ENCODE measurements at places on chromosomes 2 and 18.

- no peak for DNase-seq
Observed at GRCh38 chr2:6864923-6865345, 773 bp downstream of the CMPK2 start.

DNA sequence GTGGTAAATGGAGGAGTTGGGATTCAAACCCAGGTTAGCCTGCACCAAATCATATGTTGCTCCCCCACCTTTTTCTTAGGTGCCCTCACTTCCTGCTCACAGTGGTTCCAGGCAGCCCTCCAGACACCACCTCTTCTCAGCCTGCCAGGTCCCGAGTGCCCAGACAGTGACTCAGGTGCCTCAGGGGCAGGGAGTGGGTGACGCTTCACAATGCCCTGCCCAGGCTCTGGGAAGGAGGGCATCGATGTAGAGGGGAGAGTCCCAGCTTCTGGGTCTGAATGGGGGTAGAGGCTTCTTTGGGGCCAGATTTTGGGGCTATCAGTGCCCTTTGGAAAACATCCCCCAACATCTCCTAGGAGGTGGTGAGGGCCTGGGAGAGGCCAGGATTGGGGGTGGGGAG lies 5.2 kb upstream of the DNAJB2 start:
- DNase-seq = no peak

DNA sequence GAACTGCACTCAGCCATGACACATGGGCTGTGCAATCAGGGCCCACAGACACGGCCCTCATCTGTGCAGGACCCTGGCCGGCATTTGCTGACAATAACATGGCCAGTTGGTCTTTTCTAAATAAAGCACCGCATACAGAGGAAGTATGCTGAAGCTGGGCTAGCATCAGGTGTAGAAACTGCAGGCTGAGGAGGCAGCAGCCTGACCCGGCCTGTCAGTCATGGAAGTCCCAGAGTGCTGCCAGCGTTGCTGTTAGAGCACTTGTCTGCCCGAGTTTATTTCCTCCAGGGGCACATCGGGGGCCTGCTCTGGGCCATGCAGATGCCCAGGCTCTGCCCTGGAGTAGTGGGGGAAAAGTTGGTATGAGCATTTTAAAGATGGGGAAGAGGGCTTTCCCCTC lies 4.1 kb upstream of the PTPN18 start:
- DNase-seq = no peak

GRCh38 chr2:1727101-1727771 lies 17.1 kb downstream of the PXDN start:
- DNase-seq = no peak
